Activated CD8-positive, alpha-beta memory T cell treated with anti-CD3 and anti-CD28 coated beads for 1 hour (primary cell): ENCODE measurements at places on chromosomes 3 and 15.

GRCh38 chr15:55999658-56000057 is 6.2 kb upstream of the NEDD4 start:
- DNase-seq, result no peak

GRCh38 chr3:169668072-169668956 is 4.8 kb upstream of the MECOM start:
- no peak for DNase-seq

GRCh38 chr3:134650431-134651346 is at the start of gene KY:
Gene KY, minus strand, starts transcription at chr3:134651022. Its CDS starts 62 bp downstream, at chr3:134650960.
- no peak for DNase-seq

DNA sequence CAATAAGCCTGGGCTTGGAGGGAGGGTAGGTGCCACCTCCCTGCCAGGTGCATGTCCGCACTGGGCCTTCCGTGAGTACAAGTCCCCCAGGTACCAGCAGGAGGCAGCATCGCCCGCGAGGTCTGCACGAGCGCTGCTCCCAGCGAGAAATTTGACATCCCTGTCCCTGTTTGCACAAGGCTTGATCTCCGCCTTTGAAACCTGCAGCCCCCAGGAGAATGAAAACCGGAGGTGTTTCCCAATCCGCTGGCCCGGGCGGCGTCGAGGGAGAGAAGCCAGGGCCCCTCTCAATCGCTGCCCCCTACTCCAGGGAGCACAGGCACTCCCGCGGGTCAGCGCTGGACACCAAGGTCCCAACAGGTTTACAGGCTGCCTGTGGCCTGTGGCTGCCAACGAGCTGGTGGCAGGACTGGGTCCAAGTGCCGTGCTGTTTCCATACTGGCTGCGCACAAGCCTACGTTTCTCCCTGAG is 961 bp downstream of the HAPLN3 start:
- DNase-seq, result peak; percentile 79

GRCh38 chr3:50487181-50487580 is 16.3 kb downstream of the CACNA2D2 start:
- DNase-seq, result no peak

GRCh38 chr15:71375934-71376333 is 260.7 kb downstream of the THSD4 start:
- no peak for DNase-seq

GRCh38 chr3:161100994-161101393 is 4.2 kb downstream of the B3GALNT1 start:
- no peak for DNase-seq

GRCh38 chr3:44968447-44968858 is 7.5 kb downstream of the ZDHHC3 start:
- no peak for DNase-seq

DNA sequence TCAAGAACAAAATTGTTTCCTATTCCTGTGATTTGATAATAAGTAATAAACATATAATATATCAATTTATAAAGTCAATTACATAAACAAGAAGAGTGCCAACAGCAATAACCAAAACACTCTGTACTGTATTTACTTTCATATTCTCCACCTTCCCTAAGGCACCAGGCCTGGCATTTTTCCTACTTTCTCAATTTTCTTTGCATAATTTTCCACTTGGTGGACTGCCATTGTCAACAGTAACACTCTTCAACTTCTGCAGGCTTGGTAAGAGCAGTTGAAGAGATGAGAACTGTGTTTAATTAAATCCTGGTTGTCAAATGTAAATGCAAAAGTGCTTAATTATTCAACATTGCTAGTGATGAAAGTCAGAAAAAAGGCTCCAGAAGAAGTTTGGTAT is 229.8 kb upstream of the PLSCR5 start:
- DNase-seq, result no peak

DNA sequence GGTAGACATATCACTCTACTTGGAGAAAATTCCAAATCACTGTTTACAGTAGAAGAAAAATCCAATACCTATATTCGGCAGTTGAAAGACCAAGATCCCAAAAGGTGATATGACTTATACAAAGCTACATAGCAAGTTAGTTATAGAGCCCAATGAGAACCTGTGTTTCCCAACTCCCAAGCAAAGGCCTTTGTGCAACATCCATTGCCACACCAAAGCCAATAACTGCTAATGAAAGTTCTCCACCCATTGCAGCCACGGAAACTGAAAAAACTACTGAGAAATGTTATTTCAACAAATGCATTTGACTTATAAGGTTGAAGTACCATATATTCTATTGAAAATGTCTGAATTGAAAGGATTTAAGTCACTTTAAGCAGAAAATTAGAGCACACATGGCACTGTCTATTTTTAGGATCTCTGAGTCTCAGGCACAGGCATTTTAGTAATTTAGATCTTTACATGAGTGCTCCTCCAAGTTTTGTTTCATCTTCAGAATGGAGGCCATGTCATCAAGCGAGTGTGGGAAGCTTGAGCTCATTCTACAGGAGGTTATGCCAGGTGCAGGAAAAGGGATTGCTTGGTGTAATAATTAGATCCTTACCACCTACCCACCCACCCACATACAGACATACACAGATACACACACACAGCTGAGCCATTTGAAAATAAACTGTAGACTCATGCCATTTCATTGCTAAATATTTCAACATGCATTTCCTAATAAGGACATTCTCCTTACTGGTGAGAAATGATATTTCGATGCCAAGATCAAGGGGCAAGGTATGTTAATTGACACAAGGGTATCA is 19.7 kb upstream of the ANO10 start:
- DNase-seq, result no peak

- peak; percentile 50 for DNase-seq
Observed at GRCh38 chr15:90885432-90886290, 1.4 kb downstream of the FES start.
